LHCN-M2 (cell line): ENCODE measurements at places on chromosomes 4 and X. TPM values are rescaled to one million over a fixed set of nuclear protein-coding genes. Genes with fewer than 3 reads are reported as not detected.

The DMRTC1B gene
- not detected in 2 replicates for total RNA-seq

The TMEM271 gene
- total RNA-seq: not detected in 2 replicates

The CCDC120 gene
- not detected in 2 replicates for total RNA-seq

The AWAT1 gene
- not detected in 2 replicates for total RNA-seq

The GLRB gene
- total RNA-seq: 9.5 and 13.3 TPM in 2 replicates

The HSFX2 gene
- total RNA-seq: not detected in 2 replicates

The TCEAL6 gene
- total RNA-seq: not detected in 2 replicates

The XPNPEP2 gene
- not detected in 2 replicates for total RNA-seq

The ATP8A1 gene
- total RNA-seq: 0.06 TPM in 2 replicates

The SATL1 gene
- not detected in 2 replicates for total RNA-seq

The COL4A6 gene
- total RNA-seq: 0.75 and 0.83 TPM in 2 replicates

The ARL9 gene
- total RNA-seq: not detected in 2 replicates

The PRRG3 gene
- not detected in 2 replicates for total RNA-seq

The SSX4B gene
- not detected in 2 replicates for total RNA-seq

The TRIM61 gene
- total RNA-seq: not detected in 2 replicates

The EXOC1L gene
- total RNA-seq: not detected in 2 replicates

The ZNF141 gene
- 8.5 and 9.2 TPM in 2 replicates for total RNA-seq

The NPY2R gene
- not detected in 2 replicates for total RNA-seq

The PLAC8 gene
- total RNA-seq: 9.2 and 12.5 TPM in 2 replicates

The UGT2B17 gene
- not detected in 2 replicates for total RNA-seq

The SLC6A14 gene
- total RNA-seq: not detected in 2 replicates

The GLRA3 gene
- not detected in 2 replicates for total RNA-seq

The SULT1B1 gene
- 0.17 and 0.58 TPM in 2 replicates for total RNA-seq

The SORCS2 gene
- total RNA-seq: 0.52 and 0.90 TPM in 2 replicates

The ZNF157 gene
- 0.06 TPM in 1 of 2 replicates, not detected in the other for total RNA-seq

The PRPS1 gene
- total RNA-seq: 42.5 and 45.8 TPM in 2 replicates

The ADGRL3 gene
- total RNA-seq: 0.11 TPM in 1 of 2 replicates, not detected in the other

The CPZ gene
- total RNA-seq: 2.8 and 4.1 TPM in 2 replicates

The LEF1 gene
- total RNA-seq: 8.2 and 10.8 TPM in 2 replicates

The HSFX3 gene
- not detected in 2 replicates for total RNA-seq

The BMX gene
- not detected in 2 replicates for total RNA-seq

The DCAF8L2 gene
- total RNA-seq: not detected in 2 replicates

The SMIM14 gene
- total RNA-seq: 20.1 and 32.0 TPM in 2 replicates

The SCML1 gene
- total RNA-seq: 8.3 and 11.0 TPM in 2 replicates

The RAPGEF2 gene
- 17.2 and 21.9 TPM in 2 replicates for total RNA-seq

The NUP62CL gene
- not detected in 2 replicates for total RNA-seq

The MAP7D3 gene
- 15.3 and 15.5 TPM in 2 replicates for total RNA-seq

The SPANXA2 gene
- not detected in 2 replicates for total RNA-seq

The LDB2 gene
- total RNA-seq: not detected in 2 replicates

The USP27X gene
- total RNA-seq: 1.6 and 2.1 TPM in 2 replicates

The NLGN3 gene
- 0.06 and 0.23 TPM in 2 replicates for total RNA-seq

The NHS gene
- 0.23 and 0.38 TPM in 2 replicates for total RNA-seq

The CT55 gene
- not detected in 2 replicates for total RNA-seq

The SAGE1 gene
- not detected in 2 replicates for total RNA-seq

The F9 gene
- total RNA-seq: not detected in 2 replicates

The PRICKLE3 gene
- total RNA-seq: 8.1 and 8.5 TPM in 2 replicates

The FDCSP gene
- not detected in 2 replicates for total RNA-seq

The S100G gene
- not detected in 2 replicates for total RNA-seq

The MSX1 gene
- total RNA-seq: 12.2 and 13.4 TPM in 2 replicates

The TCEAL5 gene
- total RNA-seq: not detected in 2 replicates

The ERCC6L gene
- total RNA-seq: 15.3 and 18.0 TPM in 2 replicates

The FGFBP1 gene
- not detected in 2 replicates for total RNA-seq

The PAGE5 gene
- total RNA-seq: not detected in 2 replicates

The PDLIM3 gene
- 783 and 1,256 TPM in 2 replicates for total RNA-seq

The FABP2 gene
- not detected in 2 replicates for total RNA-seq

The MAGED4 gene
- 12.6 and 52.8 TPM in 2 replicates for total RNA-seq

The ITGB1BP2 gene
- 1.6 and 1.9 TPM in 2 replicates for total RNA-seq
